ENCODE measurements at places on chromosomes 5 and 9.

- no peak for DNase-seq
Observed at GRCh38 chr9:107675351-107676259, 186.0 kb upstream of the KLF4 start.

- DNase-seq: no peak
Observed at GRCh38 chr5:140417235-140417634, 15.6 kb downstream of the ANKHD1 start.

DNA sequence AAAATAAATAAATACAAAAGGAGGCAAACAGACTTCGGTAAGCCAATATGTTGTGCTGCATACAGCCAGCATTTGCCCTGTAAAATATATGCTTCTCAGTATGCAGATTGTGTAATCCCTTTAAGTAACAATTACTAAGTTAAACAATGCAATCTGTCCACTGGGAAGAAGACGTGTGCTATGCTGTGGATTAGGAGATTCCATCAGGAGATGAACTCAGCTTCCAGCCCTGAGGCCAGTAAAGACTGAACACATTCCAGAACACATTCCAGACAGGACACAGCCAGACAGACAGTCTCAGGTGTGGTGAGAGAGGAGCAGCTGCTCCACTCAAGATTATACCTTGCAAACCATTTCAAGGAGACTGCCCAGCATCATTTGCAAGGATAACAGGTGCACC is 97.8 kb downstream of the MPDZ start:
- no peak for DNase-seq

DNA sequence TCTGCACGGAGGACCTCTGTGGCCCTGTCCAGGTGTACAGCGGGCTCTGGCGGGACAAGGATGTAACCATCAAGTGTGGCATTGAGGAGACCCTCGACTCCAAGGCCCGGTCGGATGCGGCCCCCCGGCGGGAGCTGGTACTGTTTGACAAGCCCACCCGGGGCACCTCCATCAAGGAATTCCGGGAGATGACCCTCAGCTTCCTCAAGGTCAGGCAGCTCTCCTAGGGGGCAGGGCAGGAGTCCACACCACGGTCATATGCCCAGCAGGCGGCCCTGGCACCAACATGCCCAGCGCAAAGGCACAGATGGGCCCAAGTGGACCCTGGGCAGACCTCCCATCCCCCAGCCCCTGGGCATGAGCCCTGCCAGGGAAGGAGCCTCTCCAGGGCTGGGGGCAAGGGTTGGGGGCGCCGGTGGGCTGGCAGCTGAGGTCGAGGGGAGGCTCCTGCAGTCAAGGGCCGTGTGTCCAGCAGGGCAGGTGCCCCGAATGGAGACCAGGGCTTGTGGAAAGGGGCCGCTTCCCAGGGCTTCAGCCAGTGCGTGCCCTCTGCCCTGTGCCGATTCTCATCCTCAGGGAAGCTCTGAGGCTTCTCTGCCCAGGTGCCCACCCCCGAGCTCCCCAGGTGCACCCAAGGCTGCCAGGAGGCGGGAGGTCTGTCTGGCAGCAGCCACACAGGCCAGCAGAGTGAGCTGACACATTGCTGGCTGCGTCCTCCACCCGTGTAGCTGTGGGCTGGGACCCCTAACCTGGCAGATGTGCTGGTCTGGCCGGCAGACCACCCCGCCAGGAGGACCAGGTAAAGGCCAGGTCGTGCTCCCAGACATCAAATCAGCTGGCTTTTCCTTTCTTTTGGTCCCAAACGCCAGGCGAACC is 10.0 kb downstream of the DIPK1B start:
- DNase-seq: no peak

- DNase-seq: no peak
Observed at GRCh38 chr5:176877793-176878331, 21.3 kb downstream of the HK3 start.

DNA sequence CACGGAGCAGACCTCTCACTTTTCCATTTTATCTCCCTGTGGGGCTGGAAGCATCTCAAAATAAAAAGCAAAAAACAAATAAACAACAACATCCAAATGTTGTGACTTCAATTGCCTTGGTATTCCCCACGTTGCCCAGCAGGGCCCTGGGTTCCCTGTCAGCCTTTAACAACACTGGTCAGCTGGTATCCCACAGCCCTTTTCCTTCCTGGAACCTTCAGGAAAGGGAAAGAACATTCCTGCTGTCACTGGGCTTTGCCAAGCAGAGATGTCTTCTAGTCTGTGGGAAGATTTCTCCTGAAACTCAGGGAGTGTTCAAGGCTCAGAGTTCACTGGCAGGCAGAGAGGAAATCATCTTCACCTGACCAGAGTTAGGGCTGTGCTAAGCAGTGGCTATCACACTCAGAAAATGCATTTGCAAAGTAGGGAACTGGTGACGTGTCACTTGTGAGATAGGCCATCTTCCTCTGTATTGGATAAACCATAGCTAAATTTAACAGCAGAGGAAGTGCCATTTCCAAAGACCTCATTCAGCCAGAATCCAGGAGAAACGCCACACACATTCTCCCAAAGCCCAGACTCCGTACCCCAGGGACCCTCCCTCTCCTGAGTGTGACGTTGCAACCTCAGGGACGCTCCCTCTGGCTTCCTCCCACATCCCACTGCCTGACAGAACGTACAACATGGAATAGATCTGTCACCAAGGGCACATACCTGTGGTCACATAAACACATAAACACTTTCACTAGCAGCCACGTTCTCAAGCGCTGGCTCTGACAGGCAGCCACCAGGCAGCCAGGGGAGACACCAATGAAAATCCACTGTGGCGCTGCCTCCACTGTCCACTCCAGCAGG is 274.0 kb upstream of the DAPK1 start:
- DNase-seq: no peak

- no peak for DNase-seq
Observed at GRCh38 chr5:132394667-132395259, 25.3 kb downstream of the SLC22A5 start.

- DNase-seq: no peak
Observed at GRCh38 chr5:59218424-59219045, 635.7 kb downstream of the RAB3C start.

DNA sequence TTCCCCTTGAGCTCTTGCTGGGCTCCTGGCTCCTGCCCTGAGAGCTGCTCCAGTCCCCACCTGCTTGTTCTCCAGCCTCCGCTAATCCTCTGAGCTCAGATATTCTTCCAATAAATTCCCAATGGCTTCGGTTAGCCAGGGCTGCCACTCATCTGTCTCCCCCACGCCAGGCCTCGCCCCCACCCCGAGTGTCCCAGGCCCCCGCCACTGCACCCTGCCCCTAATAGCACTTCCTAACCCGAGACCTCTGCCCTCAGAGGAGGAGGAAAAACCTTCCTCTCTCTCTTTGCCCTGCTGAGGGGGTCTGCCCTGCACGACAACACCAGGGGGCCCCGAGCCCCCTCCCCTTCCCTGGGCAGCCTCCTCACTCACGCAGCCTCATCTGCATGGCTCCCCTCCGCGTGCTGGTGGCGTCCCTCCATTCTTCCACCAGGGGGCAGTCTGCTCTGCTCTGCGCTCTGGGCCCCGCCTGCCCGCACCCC is 5.4 kb upstream of the LCN15 start:
- no peak for DNase-seq

- DNase-seq: no peak
Observed at GRCh38 chr5:949815-950560, 57.3 kb downstream of the TRIP13 start.

DNA sequence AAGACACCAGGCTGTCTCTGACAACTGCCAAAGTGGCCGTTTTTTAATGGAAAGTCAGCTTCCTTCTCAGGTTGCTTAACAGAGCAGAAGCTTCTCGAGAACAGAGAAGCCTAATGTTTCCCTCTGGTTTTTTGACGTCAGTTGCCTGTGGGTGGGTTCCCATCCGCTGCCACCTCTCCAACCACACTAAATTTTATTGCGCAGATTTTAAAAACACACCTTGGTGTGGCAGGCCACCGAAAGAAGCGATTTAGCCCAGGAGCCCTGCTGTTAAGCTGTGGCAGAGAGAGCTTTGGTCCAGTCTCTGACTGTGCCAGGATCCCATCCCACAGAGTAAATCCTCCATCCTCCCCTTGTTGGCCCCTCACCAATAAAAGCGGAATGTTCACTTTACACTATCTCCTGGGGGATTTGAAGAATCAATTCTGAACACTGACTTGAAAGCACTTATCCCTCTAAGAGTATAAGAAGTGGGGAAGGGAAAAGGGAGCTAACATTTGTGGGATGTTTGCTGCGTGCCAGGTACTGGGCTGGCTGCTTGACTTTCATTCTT is 181.6 kb downstream of the AOPEP start:
- no peak for DNase-seq

GRCh38 chr5:148418511-148418910 is 34.8 kb downstream of the FBXO38 start:
- no peak for DNase-seq

DNA sequence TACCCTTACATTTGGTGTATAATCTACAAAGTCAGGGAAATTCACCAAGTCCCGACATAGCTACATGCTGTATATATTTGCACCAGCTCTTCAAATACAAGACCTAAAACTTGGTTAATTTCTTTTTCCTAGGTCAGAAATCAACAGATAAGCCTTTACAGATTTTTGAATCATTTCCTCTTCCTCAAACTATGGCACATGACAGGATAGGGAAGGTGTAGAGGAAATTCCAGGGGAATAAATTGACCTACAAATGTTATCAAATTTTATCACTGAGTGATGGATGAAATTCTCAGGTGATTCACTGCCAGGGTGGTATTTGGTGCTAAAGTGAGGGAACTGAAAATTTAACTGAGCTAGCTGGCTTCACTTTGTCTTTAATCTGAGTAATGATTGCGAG is 360.0 kb downstream of the BNC2 start:
- no peak for DNase-seq

- no peak for DNase-seq
Observed at GRCh38 chr5:156109317-156110023, 217.5 kb upstream of the SGCD start.

DNA sequence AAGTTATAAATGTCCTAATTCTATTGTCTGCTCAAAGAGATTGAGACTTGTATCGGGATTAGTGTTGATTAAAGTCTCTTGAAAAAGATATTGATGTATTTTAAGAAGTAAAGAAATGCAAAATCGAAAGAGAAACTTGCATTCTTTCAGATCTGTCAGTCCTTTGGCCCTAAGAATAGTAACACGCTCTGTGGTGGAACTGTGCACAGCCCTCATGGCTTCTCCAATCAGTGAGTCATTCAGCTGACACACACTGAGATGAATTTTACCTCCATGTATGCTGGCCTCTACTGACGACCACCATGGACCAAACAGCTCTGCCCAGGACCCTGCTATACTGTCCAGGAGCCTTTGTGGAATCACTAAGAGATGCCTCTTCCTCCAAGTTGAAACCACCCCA is 232.4 kb downstream of the ESM1 start:
- DNase-seq: no peak

DNA sequence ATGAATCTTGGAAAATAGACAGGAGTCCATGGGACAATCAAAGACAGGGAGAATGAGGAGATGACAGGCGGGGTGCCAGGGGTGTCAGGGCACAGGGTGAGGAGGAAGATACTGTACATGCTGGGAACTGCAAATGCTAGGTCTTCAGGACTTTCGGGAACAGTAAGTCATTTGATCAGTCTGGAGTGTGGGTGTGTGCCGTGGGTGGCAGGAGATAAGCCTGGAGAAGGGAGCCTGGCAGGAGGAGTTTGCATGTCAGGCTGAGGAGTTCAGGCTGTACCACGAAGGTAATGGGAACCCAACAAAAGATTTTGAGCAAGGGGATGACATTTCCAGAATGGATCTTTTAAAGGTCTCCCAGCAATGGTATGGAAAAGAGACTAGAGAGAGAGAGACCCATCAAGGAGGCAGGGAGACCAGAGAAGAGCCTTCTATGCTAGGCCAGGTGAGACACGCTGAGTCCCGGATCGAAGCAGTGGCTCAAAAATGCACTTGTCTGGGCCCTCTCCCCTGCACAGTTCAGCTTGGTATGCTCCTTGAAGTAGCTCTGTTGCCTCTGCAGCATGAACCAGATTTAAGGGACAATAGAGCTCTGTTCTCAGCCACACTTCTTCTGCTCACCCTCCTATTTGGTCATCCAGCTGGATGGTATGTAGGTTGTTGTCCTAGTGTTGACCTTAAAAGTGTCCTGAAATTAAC is 77.0 kb upstream of the FER start:
- DNase-seq: no peak

- DNase-seq: no peak
Observed at GRCh38 chr5:34485768-34486030, 170.4 kb upstream of the RAI14 start.

GRCh38 chr5:137306903-137307302 is 192.2 kb downstream of the SPOCK1 start:
- DNase-seq: no peak

- DNase-seq: no peak
Observed at GRCh38 chr9:10050016-10050415, 562.8 kb downstream of the PTPRD start.

GRCh38 chr5:33969572-33970452 is 14.7 kb downstream of the SLC45A2 start:
- DNase-seq: no peak

DNA sequence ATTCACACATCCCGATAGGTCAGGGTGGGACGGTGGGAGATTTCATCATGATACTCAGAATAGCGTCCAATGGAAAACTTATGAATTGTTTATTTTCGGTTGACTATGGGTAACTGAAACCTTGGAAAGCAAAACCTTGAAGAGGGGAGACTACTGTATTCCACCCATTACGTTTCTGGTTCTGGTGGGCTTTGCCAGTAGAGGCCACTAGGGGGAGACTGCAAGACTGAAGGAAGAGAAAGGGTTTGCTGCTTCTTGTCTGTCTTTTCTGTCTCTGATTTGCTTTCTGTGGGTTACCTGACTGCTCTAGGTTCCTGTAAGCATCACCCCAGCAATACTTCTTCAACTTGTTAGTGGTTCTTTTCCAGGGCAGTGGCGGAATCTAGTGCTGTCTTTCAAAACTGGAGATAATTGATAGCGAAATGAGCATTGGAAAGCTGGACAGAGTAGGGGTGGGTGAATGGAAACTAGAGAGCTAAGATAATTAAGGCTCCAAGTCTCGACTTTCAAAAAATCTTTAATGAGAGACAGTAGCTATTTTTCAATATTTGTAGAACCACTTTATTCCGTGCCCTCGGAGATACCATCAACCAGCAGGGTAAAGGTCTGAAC is 27.0 kb downstream of the GRIN3A start:
- no peak for DNase-seq

GRCh38 chr5:2866662-2867372 is 115.3 kb upstream of the IRX2 start:
- no peak for DNase-seq

GRCh38 chr9:92663951-92664350 is 6.0 kb downstream of the IPPK start:
- no peak for DNase-seq

Measured in thymus (tissue), 14 donors.